ENCODE measurements at places on chromosomes 2 and 18.

- no peak for DNase-seq
Observed at GRCh38 chr2:154207288-154208047, 335.7 kb downstream of the GALNT13 start.

GRCh38 chr2:424306-425171 is 136.6 kb upstream of the ALKAL2 start:
- no peak for DNase-seq

- no peak for DNase-seq
Observed at GRCh38 chr2:10204326-10205161, 82.0 kb downstream of the RRM2 start.

GRCh38 chr18:23906658-23907057 is 107.9 kb upstream of the TTC39C start:
- no peak for DNase-seq

- no peak for DNase-seq
Observed at GRCh38 chr18:45353530-45353929, 261.7 kb upstream of the SLC14A2 start.

GRCh38 chr2:240235811-240236210 is 95.4 kb upstream of the OTOS start:
- DNase-seq = no peak

GRCh38 chr18:49838381-49838780 is 25.0 kb upstream of the ACAA2 start:
- no peak for DNase-seq

GRCh38 chr2:36800381-36800780 is 103.9 kb downstream of the VIT start:
- DNase-seq = no peak
